ENCODE measurements at places on chromosomes 11 and 22.

DNA sequence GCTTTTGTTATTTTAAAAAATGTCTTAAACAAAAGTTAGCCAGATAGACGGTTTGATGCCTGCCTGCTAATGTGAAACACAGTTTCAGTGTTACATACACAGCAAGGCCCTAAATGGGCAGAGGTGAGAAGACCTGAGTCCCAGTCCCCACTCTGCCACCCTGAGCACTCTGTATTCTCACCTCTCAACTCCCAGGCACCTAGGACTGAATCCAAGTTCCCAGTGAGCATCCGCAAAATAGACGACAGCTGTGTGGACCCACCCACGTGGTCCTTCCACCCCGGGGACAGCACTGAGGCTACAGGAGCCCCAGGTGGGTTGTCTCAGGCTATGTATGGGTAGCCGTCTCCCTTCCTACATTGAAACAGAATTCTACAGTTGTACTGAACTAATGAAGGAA, 111.5 kb downstream of the RPL27A start:
- no peak for DNase-seq

DNA sequence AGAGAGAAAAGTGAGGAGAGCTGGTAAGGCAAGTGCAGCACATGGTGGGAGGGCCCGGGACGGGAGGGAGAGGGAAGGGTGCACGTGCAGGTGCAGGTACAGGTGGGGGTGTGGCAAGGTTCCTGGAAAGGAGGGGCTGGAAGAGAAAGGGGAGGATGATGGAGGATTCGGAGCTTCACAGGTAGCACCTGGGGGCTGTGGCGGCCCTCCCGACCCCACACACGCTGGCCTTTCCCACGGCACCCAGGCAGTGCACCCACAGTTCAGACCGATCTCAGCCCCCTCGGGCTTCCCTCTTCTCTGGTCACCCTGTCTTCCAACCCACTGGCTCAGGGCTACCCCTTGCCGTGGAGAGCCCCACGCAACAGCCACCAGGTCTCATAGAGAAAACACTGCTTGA, 67.4 kb upstream of the A4GALT start:
- no peak for DNase-seq

DNA sequence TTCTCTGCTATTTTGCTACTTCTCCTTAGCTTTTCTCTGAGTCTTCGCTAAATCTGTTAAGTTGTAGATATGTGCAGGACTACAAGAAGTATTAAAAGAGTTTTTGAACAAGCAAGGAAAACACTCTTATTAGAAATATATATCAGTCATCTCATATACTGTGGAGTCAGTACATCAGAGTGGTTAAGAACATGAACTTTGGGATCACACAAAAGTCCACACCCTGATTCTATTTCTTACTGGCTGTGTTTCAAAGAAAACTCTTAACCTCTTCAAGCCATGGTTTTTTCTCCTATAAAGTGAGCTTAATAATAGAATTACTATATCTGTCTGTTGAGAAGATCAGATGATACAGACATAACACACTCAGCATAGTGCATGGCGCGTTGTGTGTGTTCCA, 29.5 kb downstream of the MMP13 start:
- no peak for DNase-seq

DNA sequence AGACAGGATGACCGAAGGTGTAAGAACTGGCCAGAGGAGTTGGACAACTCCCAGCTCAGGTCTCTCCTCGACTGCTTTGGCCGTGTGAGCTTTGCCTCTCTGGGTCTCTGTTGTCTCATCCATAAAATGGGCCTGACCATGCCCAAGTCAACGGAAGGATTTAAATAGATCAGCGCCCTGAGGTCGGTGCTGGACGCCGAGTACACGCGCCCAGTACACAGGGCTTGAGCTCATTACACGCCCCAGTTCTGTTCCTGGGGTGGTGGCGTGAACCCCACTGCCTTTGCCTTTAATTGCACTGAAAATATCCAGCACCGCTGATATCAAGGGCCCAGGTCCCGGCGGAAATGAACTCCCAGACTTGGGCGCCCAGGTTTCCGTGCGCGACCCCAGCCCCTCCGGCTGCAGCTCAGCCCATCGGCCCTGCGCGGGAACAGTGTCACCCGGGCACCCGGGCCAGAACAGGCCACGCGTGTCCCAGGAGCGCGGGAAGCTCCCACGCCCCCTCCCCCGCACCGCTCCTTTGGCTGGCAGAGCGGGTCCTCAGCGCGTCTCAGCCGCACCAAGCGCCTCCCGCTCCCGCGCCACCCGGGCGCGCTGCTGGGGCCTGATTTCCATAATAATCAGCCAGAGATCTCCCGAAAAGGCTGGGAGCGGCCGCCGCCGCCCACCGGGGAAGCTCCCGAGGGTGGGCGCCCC, 42.2 kb downstream of the CYTH4 start:
- no peak for DNase-seq

GRCh38 chr11:18599739-18600230, at the start of gene MISFA:
TSS of gene MISFA (plus strand) at chr11:18599789. CDS start at chr11:18599929, 140 bp downstream.
- no peak for DNase-seq

GRCh38 chr11:65133724-65134123, 595 bp downstream of the SYVN1 start:
- DNase-seq, result no peak

DNA sequence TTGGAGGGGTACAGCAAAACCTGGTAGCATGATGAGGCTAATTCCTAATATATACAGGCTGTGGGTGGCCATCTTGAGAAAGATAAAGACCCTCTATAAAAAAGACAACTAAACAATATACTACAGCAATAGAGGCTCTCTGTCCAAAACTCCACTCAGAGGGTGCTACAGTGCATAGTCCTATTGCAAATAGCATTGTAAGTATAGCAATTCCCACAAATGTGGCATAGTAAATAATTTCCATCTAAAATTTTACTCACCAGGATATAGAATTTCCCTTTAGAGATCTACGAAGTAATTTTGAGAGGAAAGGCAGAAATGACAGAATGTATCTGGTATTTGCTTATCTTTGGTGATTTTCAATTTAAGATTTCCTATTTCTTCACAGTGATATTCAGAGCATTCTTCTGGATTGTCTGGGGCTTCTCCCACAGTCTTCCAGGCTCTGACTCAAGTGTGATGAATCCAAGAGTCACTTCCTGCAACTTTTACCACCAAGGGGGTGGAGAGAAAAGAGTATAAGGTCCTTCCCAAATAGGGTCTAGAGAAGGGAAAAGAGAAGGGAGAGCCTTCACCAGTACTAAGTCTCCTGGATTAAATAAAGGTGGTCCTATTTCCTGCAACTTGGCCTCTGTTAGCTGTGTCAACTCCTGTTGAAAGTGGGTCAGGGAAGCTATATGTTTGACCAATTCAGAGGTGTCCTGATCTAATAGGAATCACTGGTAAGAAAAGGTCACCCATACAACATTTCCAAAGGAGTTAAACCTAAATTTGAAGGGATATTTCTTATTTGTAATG, 1054.7 kb upstream of the CNTN5 start:
- DNase-seq, result no peak
